ENCODE measurements at places on chromosomes 1 and 21. TPM values are rescaled to one million over a fixed set of nuclear protein-coding genes. Genes with fewer than 3 reads are reported as not detected.

GRCh38 chr1:234913771-234914170 lies 214.9 kb downstream of the TOMM20 start:
- no peak for DNase-seq

Gene KRTAP19-1
- total RNA-seq = not detected

GRCh38 chr21:27366646-27367235 lies 399.9 kb upstream of the ADAMTS5 start:
- DNase-seq = no peak

Gene C1orf185
- total RNA-seq = not detected

Gene CASP9
- total RNA-seq = 16.3 TPM

Gene PSMB4
- 297 TPM for total RNA-seq

All from activated T-cell treated with anti-CD3 and anti-CD28 coated beads, Interleukin-2, amount 50 U/mL, for 72 hours (primary cell).